Activated CD8-positive, alpha-beta memory T cell treated with anti-CD3 and anti-CD28 coated beads, Interleukin-2, amount 50 U/mL, for 48 hours (primary cell): ENCODE measurements at places on chromosomes 13 and 19.

DNA sequence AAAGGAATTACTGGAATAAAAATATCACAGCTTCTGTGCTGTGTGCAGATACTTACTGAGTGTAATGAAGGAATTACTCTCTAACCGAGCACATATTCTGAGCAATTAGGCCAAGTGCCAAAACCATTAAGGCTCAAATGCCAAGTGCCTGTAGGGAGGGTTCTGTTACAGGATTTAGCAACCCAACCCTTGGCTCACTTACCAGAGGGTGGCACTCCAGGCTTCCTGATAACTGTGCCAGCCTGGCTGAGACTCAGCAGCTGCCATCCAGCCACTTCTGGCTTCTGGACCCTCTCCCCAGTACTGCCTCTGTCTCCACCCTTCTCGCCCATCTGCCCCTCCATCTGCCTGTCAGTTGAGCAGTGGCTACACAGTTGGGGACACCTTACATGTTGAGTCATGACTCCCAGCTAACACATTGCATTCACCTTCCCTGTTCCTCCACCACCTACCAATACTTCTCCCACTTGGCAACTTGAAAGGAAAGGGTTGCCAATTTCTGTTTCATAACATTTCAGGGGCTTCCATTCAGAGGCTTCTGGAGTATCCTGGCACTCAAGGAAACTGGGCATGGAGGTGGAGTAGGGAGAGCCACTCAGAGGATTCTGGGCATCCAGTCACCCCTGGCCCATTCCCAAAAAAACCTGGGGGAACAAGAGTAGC lies 110.5 kb downstream of the COG6 start:
- DNase-seq = no peak

GRCh38 chr13:89061821-89062220 lies 1390.7 kb downstream of the SLITRK5 start:
- no peak for DNase-seq

GRCh38 chr19:54191811-54192453 lies 824 bp downstream of the TSEN34 start:
- DNase-seq = no peak

GRCh38 chr13:110506859-110507566 lies 54.5 kb downstream of the RAB20 start:
- DNase-seq = no peak

GRCh38 chr13:113528101-113528812 lies 37.7 kb upstream of the DCUN1D2 start:
- no peak for DNase-seq

DNA sequence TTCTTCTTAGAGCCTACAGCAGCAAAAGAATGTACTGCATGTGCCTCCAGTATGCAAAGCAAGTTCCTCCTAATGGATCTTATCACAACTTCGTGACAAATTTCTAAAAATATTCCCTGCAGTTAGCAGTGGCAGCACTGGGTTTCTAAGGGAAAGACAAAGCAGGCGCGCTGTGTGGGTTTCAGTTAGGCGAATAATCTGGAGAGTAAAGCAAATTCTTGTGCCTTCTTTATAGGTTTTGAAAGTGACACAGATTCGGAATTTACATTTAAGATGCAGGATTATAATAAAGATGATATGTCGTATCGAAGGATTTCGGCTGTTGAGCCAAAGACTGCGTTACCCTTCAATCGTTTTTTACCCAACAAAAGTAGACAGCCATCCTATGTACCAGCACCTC lies 167.9 kb downstream of the LMO7 start:
- no peak for DNase-seq

DNA sequence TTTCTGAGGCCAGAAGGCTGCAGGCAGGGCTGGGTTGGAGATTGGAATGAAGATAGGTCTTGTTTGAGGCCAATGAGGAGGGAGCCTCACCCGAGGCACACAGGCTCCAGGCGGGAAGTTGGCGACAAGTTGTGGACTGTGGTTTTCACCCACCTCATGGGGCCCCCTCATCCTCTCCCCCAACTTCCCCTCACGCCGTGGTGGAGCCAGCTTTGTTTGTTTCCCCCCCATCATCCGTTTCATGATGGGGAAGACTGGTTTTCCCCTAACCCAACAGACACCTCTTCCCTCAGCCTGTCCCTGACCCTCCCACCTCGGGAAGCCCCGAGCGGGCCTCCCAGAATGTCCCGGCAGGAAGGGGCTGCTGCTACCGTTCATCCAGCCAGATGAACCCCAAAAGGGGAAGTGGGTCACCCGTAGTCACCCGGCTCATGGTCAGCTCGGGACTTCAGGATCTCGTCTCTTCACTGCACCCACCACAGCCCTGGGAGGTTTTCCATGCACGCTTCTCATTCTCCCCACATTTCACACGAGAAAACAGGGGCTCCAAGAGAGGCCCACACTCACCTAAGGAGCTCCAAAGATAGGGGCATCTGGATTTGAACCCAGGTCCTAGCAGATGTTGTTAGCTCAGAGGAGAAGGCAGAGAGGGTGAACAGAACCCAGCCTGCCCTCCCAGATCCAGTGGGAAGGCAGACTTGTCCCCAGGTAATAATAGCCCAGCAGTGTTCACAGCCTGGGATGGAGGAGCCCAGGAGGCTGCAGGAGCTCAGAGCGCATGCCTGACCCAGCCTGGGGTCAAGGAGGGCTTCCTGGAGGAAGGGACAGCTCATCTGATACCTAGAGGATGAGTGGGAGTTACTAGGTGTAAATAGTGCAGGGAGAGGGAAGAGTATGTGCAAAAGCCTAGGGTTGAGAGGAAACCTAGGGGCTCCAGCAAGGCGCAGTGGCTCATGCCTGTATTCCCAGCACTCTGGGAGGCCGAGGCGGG lies 23.5 kb downstream of the CEACAM16 start:
- DNase-seq = no peak

- peak; percentile 97 for DNase-seq
These were observed 1.4 kb downstream of the CAPNS1 start for GRCh38 chr19:36141039-36141927.

- DNase-seq = no peak
These were observed 45.4 kb upstream of the CALM3 start for GRCh38 chr19:46555628-46556280.

DNA sequence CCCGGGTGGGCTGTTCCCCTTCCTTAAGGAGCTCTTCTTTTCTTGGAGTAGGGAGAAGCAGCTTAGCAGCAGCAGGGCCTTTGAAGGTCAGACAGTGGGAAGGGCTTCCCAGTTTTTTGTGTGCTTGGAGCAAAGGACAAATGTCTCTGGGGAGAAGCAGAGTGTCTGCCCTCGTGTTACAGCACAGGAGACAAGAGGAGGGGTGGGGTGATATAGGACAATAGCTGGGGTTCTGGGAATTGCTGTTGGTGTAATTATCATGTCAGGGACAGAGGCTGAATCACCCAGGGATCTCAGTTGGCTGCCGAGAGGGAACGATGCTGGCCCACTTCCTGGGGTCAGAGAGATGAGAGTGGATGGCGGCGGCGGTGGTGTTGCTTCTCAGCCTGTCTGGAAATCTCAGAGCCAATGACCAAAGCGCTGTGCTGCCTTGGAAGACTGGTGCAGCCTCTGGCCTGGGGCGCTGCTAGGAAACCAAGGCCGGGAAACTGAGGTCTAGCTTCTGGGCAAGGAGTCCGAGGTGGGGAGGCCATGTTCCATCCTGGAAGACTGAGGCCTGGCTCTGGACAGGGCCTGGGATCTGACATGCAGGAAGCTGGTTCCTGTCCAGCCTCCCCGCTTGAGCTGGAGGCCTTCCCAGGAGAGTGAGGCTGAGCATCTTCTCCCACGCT lies 1.2 kb downstream of the INAFM1 start:
- DNase-seq = no peak

GRCh38 chr19:11166281-11167142 lies 10.9 kb upstream of the SPC24 start:
- DNase-seq = no peak
